NCI-H2081 (cell line): ENCODE measurements at places on chromosomes 11 and 22.
A peak's percentile ranks its signal among the peaks of the same experiment; 100 is the strongest.

- DNase-seq, result no peak
Measured at GRCh38 chr11:61868571-61869428, 22.5 kb downstream of the FADS3 start.

GRCh38 chr22:37661160-37661924 is 2.8 kb downstream of the PDXP start:
- DNase-seq, result peak; percentile 65

DNA sequence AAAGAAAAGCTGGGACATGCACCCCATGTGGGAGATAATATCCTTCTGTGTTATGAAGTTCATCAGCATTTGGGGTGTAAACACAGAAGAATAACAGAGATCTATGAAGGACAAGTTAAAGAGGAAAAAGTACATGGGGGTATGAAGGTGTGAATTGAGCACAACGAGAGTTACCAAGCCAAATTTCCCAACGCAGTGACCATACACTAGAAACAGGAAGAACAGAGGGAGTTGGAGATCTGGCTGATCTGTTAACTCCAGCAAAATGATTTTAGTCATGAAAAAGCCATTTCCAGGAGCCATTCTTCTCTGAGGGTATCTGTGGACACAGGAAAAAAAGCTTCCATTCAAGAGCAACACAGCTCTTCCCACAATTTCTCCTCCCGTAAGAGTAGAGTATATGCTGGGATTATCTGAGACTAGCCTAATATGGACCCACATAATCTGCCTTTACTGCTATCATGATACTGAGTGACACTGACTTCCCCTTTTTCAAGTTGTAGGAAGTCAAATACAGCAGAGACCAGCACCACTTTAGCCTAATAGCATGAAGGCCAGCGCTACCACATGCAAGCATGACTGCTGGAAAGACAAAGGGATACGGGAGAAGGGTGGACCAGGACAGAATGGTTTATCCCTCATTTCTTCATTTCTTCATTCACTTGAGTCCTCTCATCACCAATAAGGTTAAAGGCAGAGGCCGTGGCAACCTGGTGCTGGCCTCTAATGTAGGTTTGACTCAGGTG is 19.6 kb upstream of the OR8D2 start:
- no peak for DNase-seq

DNA sequence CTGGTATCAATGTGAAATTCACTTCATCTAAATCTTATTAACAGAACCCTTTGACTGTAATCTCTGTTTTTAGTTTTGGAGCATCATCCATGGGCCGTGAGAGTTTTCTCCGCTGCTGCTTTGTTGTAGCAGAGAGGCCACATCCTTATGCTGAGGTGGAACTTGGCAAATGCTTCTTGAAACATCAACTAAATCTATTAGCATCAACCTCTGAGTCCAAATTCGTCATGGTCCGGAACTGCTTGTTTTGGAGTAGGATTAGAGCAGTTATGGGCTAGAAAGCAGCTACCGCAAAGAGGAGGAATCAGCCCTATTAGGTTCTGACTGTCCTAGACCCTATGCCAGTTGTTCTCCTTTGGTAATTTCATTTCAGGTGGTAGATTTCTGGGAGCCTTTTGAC is 117.7 kb downstream of the PGR start:
- DNase-seq, result no peak

- no peak for DNase-seq
Measured at GRCh38 chr11:58345204-58345603, 13.7 kb downstream of the OR5B17 start.

GRCh38 chr11:12122083-12122482 is 11.7 kb downstream of the MICAL2 start:
- peak; percentile 6 for DNase-seq

DNA sequence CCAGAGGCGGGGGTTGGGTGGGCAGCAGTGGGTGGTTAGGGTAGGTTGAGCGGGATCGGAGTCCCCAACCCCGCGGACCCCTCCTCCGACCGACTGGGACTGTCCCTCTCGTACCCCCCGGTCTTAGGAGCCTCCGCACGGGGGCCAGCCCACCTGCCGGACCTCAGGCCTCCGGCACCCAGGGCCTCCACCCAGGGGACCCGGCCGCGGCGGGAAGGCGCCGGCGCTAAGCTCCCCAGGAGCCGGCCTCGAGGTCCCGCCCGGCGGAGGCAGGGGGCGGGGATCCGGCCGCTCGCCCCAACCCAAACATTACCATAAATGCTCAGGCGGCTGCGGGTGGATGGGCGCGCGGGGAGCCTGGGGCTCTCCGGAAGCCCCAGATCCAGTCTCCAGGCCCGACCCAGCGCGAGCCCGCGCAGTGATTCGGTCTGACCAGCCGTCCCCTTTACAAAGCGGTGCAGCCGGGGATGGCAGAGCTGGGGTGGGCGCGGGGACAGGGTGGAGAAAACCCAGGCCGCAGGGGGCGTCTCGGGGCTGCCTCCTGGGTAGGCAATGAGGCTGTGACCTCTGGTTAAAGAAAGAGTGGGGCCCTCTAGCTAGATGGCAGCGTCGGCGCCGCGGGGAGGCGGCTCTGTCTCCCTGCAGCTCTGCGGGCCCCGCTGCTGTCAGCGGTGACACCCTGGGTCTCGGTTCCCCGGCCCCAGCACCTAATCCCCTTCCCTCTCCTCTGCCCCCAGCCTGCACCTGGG is 4.0 kb upstream of the MCAM start:
- DNase-seq, result peak; percentile 17

GRCh38 chr22:44293876-44294275 is 18.9 kb downstream of the SHISAL1 start:
- no peak for DNase-seq

- DNase-seq, result no peak
Measured at GRCh38 chr22:39284142-39284980, 35.1 kb downstream of the RPL3 start.

- no peak for DNase-seq
Measured at GRCh38 chr11:77559686-77560401, 29.9 kb upstream of the AQP11 start.

- no peak for DNase-seq
Measured at GRCh38 chr22:19995611-19996339, 20.8 kb downstream of the ARVCF start.

GRCh38 chr22:24128021-24128420 is 53.3 kb upstream of the SUSD2 start:
- no peak for DNase-seq

- DNase-seq, result no peak
Measured at GRCh38 chr11:65501472-65502273, 2.8 kb downstream of the MALAT1 start.

DNA sequence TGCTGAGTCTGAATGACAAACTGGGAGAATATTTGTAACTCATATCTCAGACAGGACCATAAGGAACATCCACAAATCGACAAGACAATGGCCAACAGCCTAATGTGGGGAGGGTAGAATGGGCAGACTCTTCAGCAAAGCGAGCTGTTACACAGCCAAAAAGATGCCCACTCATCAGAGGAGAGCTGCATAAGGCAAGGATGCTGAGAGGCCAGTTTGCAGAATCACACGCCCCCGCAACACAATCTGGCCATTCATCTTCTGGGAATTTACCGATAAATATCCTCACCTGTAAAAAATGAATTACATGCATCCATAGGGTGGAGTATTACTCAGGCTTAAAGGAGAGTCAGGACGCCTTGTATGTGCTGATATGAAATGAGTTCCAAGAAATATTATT is 57.5 kb upstream of the SLC22A12 start:
- DNase-seq, result no peak

GRCh38 chr11:2449548-2450320 is 4.9 kb downstream of the KCNQ1 start:
- DNase-seq, result no peak

DNA sequence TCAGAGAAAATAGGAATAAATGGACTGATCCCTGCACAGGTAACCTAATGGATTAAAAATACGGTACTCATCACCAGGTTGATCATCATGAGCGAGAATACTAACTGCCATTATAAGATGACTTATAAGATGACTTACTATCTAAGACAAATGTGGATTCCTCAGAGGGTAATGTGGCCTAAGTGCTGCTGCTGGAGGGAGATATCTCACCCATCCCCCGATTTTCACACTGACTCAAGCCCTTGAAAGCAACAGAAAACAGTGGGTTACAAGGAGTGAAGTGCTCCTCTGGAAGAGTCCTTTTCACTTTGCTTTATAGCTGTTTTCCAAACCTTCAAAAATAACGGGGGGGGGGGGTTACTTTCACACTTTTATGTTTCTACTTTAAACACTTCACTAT is 920 bp downstream of the TMEM218 start:
- DNase-seq, result no peak

DNA sequence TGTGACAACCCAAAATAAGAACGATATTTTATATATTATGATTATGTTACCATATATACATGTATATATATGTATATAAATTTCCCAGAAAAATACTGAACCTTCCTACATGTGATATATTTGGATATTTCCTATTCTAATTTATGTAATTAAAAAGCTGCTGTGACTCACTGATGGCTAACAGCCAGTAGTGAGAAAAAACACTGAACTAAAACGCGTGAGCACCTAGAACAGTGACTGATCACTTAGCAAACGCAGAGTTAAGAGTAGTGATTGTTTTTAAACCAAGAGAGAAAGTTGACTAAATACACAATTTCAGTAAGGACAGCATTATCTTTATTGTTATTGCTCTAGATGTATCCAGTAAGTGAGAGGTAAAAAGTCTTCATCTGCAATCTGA is 213.8 kb downstream of the TMEM135 start:
- no peak for DNase-seq

DNA sequence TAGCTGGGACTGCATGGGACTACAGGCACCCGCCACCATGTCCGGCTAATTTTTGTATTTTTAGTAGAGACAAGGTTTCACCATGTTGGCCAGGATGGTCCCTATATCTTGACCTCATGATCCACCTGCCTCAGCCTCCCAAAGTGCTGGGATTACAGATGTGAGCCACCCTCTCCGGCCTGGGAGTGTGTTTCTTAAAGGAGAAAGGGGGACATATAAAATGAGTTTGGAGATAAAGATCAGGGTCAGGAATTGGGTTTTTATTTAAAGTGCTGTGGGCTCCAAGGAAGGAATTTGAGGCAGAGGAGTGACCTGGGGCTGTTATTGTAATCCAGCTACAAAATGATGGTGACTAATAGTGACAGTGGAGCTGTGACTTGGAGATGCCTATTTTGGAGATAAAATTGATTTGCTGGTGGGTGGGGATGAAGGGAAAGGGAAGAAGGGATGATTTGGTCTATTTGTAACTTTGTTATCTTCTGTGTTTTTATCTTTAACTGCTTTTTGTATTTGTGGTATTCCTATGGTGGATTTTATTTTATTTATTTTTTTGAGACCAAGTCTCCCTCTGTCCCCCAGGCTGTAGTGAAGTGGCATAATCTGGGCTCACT is 5.0 kb downstream of the CRKL start:
- DNase-seq, result no peak

DNA sequence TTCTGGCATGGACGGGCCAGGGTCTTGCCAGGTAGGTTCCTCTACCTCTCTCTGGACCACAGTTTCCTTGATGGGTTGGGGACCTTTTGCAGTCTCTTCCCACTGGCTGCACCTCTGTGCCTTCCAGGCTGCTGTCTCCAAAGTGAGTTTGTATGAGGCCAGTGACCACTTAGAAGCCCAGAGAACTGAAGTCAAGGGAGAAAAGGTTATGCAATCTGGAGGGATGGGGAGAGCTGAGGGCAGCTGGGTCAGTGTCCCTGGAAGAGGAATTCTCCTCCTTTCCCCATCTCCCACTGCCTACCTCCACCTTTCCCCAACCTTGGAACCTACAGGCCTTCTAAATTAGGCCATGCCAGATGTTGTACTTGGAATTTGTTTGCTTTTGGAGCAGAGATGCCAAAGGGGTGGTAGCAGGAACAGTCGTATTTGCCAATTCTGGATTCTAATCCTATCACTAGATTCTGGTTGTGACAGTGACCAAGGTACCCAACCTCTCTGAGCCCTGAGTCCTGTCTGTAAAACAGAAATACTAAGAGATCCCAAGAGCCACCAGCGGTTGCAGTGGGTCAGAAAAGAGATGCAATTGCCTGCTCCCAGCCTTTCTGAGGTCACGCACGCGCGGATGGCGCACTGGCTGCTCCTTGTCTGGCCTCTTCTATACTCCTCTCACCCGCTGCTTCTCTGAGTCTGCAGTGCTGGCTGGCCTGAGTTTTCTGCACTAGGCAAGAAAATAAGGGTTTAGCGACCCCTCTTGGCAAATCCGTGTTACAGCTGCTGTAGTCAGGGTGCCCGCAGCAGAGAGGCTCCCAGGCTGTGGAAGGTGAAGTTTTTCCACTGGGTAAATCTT is 10.7 kb upstream of the ACCSL start:
- DNase-seq, result peak; percentile 52

- no peak for DNase-seq
Measured at GRCh38 chr22:47204002-47204979, 441.8 kb downstream of the TBC1D22A start.

- DNase-seq, result no peak
Measured at GRCh38 chr11:88340366-88340935, 2.9 kb upstream of the CTSC start.

GRCh38 chr22:38051261-38051660 is 5.9 kb upstream of the PICK1 start:
- DNase-seq, result no peak

- DNase-seq, result no peak
Measured at GRCh38 chr11:115087791-115088190, 409.5 kb downstream of the NXPE2 start.

- DNase-seq, result no peak
Measured at GRCh38 chr11:122743097-122743741, 87.7 kb downstream of the UBASH3B start.

DNA sequence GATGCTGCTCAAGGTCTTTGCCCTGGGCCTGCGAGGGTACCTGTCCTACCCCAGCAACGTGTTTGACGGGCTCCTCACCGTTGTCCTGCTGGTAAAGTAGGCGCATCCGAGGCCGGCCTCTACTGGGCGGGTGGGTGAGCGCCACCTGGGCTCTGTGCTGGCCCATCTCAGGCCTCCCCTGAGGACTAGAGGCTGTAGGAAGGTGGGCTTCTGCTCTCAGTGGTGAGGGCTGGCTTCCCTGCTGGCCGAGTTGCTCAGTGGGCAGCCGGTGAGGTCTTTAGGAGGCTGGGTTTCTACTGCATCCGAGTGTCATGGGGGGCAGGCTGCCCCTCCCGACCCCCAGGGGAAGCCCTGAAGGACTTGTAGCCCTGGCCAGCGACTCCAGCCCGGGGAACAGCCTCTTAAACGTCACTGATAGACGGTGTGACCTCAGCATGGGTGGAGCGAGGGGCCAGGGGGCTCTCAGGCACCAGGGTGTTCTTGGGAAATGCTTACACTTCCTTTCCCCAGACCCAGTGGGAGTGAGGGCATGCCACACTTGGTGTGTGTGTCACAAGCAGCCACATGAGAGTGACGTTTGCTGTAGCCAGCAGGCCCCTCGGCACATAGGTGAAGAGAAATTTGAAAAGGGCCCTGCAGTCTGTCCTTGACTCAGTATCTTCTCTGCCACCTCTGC is 30.3 kb downstream of the TPCN2 start:
- no peak for DNase-seq

GRCh38 chr22:50456466-50457234 is 18.2 kb downstream of the SBF1 start:
- no peak for DNase-seq
